ENCODE measurements at places on chromosomes 13 and 19. TPM values are rescaled to one million over a fixed set of nuclear protein-coding genes. Genes with fewer than 3 reads are reported as not detected.

DNA sequence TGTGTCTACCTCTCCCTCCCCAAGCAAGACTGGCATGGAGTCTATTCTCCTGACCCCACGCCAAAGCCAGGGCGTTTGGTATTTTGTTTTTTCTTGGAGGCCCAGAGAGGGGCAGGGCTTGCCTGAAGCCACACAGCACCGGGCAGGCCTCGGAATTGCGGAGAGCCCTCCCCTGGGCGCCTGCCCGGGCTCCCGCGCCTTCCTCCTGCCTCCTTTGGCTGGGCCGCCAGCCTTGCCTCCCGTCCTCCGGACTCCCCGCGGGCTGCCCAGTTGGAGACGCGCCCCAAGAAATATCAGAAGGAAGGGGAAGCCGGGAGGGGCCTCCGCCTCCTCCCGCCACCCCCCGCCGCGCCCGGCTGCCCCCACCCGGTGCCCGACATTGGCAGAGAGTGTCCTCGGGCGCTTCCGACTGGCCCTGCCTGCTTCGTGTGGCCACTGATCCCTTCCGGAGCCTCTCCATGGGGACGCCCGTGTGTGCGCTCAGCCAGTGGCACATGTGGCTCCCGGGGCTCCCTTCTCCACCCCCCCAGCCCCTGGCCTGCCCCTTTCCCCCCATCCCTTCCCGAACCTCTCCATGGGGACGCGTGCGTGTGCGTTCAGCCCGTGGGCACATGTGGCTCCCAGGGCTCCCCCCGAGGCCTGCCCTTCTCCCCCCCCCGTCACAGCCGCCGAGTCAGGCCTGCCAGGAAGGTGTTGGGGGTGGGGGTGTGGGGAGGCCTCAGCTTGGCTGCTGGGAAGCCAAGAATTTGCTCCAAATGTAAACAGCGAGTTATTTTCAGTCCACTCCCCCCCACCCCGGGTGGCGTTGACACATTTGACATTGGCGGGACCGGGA is 37.3 kb downstream of the NFIC start:
- no peak for DNase-seq

DNA sequence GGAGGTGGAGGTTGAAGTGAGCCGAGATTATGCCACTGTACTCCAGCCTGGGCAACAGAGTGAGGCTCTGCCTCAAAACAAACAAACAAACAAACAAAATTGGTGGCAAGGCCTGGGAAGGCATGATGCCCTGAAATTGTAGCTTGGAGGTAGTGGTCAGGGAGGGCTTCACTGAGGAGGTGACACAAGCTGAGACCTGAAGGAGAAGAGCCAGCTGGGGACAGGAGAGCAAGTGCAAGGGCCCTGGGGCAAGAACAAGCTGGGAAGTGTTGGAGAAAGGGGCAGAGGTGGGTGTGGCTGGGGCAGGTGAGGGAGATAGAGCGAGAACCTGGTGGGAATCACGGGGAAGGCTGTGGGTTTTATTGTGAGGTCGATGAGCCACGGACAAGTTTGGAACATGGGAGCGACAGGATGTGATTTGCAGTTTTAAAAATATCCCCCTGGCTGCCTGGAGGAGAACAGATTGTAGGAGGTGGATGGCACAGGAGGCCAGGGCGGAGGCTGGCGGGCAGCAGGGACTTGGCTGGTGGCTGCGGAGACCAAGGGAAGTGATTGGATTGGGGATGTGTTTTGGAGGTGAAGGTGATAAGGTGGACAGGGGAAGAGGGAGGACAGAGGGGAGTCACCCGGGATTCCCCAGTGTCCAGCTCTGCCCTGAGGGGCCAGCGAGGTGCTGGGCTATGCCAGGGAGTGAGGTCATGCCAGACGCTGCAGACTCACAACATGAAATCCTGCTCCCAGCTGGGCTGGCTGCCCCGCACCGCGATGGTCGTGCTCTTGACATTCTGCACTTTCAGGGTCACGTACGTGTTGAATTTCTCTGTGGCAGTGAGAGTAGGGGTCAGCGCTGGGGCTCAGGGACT is 14.0 kb downstream of the UNC13A start:
- DNase-seq = no peak

Gene SIX5
- total RNA-seq = 13.3 TPM

Gene ZNF91
- total RNA-seq = 1.5 TPM

Gene MAST1
- total RNA-seq = 1.7 TPM

Gene FXYD3
- not detected for total RNA-seq

Gene ZNF835
- not detected for total RNA-seq

Measured in NCI-H460 (cell line).